Skin of body (tissue), 3 donors: ENCODE measurements at places on chromosomes 5 and 9. TPM values are rescaled to one million over a fixed set of nuclear protein-coding genes. Genes with fewer than 3 reads are reported as not detected.

GABRG2 gene
- not detected for total RNA-seq

INSL4 gene
- not detected for total RNA-seq

ROPN1L gene
- 0.79 TPM for total RNA-seq

ADGRD2 gene
- total RNA-seq = not detected
